ENCODE measurements at places on chromosomes 12 and 14.
A peak's percentile ranks its signal among the peaks of the same experiment; 100 is the strongest.

- DNase-seq, result no peak
Measured at GRCh38 chr14:70096866-70097265, 91.9 kb downstream of the SLC8A3 start.

DNA sequence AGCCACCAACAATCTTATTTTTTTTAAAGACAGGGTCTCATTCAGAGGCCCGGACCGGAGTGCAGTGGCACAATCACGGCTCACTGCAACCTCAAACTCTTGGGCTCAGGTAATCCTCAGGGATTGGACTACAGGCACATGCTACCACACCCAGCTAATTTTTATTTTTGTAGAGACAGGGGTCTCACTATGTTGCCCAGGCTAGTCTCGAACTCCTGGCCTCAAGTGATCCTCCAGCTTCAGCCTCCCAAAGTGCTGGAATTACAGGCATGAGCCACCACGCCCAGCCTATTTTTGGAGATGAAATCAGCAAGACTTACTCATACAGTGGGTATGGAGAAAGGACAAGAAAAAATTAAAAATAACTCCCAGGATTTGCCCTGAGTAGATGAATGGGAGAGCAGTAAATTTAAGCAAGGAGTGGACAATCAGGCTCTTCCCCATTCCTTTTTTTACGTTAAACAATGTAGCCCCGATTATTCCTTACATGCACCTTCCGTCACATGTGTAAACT, 13.2 kb downstream of the FMNL3 start:
- DNase-seq, result no peak

GRCh38 chr14:92615451-92615850, 101.9 kb downstream of the RIN3 start:
- DNase-seq, result peak; percentile 53

GRCh38 chr14:85380881-85381280, 149.1 kb upstream of the FLRT2 start:
- DNase-seq, result no peak

DNA sequence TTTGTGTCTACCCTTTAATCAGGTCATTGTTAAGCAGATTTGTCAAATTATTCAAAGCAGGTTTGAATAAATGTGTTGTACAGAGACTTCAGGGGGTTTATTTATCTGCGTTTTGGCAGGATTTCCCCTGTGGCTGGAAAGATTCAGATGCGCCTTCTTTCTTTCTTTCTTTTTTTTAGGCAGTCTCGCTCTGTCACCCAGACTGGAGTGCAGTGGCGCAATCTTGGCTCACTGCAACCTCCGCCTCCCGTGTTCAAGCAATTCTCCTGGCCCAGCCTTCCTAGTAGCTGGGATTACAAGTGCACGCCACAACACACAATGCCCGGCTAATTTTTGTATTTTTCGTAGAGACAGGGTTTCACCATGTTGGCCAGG, 6.3 kb upstream of the NANOGNB start:
- no peak for DNase-seq

GRCh38 chr12:60345442-60345841, 749.6 kb downstream of the SLC16A7 start:
- no peak for DNase-seq

DNA sequence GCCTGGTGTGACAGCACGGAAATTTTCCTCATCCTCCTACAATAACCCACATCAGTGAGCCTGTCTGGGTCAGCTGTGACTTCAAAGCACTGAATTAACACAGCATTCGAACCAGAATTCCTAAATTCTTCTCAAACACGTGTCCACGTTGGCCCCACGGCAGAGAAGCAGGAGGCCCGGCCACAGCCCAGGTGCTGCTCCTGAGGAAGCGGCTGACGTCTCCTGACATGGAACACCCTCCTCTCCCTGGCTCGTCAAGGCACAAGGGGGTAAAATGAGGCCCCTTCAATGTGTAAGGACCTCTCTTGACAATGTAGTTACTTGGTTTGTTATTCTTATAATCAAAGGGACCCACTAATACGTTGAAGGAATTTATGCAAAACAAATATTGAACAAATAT, 156.3 kb upstream of the GSC start:
- no peak for DNase-seq
